ENCODE measurements at places on chromosomes 13 and 19.
A peak's percentile ranks its signal among the peaks of the same experiment; 100 is the strongest.

GRCh38 chr13:26262156-26262555 is 8.2 kb downstream of the CDK8 start:
- DNase-seq, result no peak

DNA sequence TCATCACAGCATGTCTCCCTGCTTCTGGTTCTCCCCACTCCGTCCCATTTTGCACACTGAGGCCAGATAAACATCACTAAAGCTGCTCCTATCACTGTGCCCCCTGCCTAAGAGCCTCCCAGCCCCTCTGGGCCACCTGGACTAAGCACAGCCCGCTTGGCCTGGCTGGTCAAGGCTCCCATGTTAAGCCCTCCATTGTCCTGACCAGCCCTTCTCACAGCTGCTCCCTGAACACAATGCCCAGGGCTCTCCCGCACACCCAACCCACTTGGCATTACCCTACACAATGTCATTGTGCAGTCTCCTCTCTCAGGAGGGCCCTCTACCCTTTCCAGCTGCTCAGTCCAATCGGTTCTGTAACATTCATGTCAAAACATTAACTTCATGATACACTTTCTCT is 133.4 kb downstream of the NUFIP1 start:
- no peak for DNase-seq

DNA sequence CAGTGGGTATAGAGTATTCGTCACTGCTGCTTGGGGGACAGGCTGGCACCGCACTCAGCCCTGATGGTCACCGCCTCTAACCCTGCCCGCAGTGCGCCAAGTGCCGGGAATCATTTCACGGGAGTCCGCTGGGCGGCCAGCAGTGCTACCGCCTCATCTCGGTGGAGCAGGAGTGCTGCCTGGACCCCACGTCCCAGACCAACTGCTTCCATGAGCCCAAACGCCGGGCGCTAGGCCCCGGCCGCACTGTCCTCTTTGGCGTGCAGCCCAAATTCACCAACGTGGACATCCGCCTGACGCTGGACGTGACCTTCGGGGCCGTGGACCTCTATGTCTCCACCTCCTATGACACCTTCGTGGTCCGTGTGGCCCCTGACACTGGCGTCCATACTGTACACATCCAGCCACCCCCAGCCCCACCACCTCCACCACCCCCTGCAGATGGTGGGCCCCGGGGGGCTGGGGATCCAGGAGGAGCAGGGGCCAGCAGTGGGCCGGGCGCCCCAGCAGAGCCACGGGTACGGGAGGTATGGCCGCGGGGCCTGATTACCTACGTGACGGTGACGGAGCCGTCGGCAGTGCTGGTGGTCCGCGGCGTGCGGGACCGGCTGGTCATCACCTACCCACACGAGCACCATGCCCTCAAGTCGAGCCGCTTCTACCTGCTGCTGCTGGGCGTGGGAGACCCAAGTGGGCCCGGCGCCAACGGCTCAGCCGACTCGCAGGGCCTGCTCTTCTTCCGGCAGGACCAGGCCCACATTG is 14.5 kb downstream of the CNFN start:
- no peak for DNase-seq

GRCh38 chr13:65783383-65783782 is 1446.8 kb downstream of the PCDH9 start:
- no peak for DNase-seq

GRCh38 chr19:45348367-45349125 is 8.0 kb downstream of the KLC3 start:
- no peak for DNase-seq

DNA sequence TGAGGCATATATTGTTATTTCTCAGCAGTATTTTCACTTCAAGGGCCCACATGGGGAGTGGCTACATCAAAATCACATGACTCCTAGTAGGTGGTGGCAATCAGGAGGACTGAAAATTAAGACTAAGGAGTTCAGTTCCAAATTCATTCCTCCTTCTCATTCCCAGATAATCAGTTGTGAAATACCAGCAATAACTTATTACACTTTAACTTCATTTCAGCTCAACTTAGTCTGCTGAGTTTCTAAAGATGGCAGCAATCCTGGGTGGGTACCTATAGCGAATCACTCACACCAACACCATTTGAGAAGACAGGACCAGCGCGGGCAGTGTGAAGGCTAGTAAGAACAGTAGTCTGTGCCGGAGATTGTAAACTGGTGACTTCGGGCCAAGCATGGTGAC is 63.9 kb upstream of the SLC10A2 start:
- no peak for DNase-seq

DNA sequence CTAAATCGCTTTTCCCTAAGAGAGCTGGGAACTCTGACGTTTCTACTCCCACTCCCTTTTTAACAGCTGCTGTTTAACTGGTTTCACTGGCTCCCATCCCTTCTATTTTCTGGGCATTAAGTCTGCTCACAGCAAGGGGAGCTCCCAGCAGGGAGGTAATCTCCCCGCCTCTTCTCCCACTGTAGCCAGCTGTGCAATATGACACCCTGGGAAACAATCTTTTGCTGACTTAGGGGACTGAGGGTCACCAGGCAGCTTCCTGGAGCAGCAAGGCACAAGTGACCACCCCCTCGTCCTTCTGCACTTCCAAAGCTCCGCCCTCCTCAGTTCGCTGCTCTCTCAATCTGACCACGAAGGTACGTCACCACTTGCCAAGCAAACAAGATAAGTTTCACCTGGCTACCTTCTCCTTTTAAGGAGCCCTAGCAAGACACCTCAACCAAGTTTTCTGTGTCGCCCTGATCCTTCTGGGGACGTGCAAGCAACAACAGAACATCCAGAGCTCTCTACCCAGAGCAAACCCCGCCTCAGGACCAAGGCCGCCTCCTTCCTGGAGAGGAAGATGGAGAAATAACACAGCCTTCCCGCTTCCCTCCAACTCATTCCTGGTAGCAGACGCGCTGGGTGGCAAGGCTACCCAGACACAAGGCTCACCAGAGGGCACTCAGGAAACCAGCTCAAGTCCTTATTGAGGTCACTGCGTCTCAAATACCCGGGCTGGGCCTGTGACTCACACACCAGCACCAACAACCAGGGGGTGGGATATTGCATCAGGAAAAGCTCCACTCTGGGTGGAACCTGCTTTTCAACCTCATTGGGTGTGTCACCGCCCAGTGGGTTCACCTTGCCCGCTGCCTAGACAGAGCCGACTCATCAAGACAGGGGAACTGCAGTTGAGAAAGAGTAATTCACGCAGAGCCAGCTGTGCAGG is 92.4 kb downstream of the STK24 start:
- peak; percentile 97 for DNase-seq

DNA sequence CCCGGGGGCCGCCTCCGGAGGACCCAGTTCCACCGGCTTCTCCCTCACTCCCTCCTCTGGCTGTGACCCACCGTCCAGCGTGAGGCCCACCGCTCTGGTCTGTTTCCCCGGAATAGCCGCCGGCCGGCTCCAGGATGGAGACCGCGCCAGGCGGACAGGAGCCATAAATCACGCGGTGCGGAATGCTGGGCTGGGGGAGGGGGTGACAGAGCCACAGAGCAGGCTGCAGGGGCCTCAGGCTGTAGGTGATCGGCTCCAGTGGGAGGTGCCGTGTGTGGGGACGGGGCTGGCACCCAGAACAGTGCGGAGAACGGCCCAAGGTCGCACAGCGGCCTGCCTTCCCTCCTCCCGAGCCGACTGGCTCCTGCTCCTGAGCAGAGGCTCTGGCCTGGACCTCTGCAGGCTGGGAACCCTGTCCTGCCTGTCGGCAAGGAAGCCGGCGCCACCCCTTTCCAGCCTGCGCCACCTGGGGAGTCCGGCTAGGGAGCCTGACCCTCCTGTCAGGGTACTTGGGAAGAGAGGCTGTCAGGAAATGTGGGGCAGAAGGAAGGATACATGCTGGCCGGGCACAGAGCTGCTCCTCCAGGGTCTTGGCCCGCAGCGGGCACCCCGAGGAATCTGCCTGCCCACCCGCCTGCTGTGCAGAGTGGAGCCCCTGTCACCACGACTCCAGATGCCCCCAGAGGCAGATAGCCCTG is 8.3 kb downstream of the PIAS4 start:
- no peak for DNase-seq

GRCh38 chr19:13989487-13989886 is 16.6 kb downstream of the RFX1 start:
- no peak for DNase-seq

DNA sequence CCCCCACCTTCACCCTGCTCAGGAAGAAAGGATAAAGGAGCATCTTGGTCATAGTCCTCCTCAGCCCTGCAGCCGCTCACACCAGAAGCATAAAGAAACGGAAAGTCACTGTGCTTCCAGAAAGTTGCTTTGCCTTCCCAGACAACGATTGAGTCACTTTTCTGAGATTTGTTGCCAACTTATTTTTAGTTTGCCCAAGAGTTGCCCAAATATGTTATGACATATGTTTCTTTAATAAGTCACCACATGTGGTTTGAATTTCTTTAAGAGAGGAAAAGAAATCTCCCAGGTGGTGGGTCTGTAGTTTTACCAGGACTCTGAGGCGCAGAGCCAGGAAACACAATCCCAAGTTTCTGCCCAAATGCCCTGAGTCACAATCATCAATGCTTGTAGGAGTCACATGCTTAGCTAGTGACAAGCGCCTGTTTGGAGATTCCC is 63.4 kb upstream of the LRCH1 start:
- DNase-seq, result peak; percentile 98

DNA sequence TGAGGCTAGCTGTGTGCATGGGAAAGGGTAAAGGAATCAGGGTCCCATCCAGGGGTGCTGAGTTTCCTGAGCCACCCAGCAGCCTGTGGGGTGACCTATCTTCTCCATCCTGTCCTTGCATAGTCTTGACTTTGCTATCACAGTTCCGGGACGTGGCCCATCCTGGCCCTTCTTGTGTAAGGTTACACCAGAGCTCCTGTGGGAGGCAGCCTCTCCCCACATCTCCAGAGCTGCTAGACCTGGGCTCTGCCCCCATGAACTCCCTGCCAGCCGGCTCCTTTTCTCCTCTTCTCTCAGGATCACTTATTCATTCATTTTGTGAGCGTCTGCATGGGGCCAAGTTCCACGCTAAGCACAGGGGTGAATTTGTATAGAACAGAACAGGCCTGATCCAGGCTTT is 238.9 kb downstream of the TSHZ3 start:
- DNase-seq, result peak; percentile 68

- DNase-seq, result no peak
Observed at GRCh38 chr19:32012886-32013631, 332.4 kb upstream of the ZNF507 start.

Data from fibroblast of mammary gland (primary cell).